ENCODE measurements at places on chromosomes 7 and 10.

DNA sequence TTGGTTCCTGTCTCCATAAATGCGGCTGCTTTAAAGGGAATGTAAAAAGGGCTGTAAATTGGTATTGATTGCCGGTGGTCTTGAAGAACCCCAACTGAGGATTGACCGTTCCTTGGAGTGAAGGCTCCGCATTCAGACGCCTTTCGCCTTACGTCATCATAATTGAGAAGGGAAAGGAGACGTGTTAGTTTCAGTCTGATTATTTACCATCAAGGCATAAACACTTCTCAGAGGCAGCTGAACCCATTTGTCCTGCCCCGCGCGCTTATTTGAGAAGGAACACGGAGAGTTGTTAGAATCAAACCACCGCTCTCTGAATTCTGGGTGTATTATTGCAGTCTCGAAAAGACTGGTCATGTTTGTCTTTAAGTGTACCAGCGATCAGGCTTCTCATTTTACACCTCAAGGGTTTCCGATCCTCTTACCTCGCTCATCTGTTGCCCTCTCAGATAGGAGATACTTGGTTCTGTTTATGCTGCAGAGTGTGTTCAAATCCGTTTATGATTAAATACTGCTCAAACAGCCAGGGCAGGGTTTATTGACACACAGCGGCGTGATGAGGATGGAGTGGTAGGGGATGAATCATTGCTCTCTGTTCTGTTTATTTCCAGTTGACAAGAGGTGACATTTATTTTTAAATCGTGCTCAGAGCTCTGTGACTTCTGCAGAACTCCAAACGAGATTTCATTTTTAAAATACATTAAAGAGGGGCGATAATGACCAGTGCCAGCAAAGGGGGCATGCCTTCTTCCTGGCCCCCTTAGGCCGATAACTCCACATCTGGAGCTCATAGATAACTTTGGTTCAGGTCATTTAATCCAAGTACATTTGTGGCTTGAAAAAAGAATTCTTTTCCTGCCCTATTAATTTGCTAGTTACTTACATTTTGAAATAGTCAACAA is 30.4 kb downstream of the FOXK1 start:
- peak; percentile 34 for DNase-seq

GRCh38 chr7:54615537-54615936 is 73.4 kb downstream of the VSTM2A start:
- DNase-seq: no peak

DNA sequence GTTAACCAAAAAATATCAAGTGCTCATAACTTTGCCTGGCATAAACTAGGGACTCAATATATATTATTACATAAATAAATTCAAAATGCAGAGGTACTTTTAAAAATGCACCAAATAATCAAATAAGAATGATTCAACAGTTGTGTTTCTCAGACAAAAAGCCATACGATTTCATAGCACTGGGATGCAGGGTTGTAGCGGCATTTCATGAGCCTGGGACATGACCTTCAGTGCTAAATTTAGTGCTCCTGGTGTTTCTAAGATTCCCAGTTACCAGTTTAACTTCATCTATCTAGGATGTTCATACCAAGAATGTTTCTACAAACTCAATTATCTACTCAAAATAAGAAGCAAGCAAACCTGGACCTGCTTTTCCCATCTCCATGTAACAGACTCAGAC is 4.0 kb downstream of the JAZF1 start:
- DNase-seq: no peak

- DNase-seq: peak; percentile 64
Measured at GRCh38 chr7:134782121-134782623, 2.7 kb downstream of the CALD1 start.

GRCh38 chr10:89643812-89644690 is 991 bp downstream of the PANK1 start:
- DNase-seq: peak; percentile 96

DNA sequence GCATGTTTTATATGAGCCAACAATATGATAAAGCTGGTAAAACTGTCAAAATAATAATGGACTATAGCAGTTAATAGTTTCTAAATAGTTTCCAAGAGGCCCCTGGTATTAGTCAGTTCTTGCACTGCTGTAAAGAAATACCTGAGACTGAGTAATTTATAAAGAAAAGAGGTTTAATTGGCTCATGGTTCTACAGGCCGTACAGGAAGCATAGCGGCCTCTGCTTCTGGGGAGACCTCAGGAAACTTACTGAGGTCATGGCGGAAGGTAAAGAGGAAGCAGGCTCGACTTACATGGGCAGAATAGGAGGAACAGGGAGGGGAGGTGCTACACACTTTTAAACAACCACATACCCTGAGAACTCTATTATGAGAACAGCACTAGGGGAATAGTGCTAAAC is 104.6 kb downstream of the PPP1R9A start:
- DNase-seq: peak; percentile 17

- no peak for DNase-seq
Measured at GRCh38 chr10:62155054-62155680, 113.5 kb downstream of the RTKN2 start.
